ENCODE measurements at places on chromosomes 2 and 18. TPM values are rescaled to one million over a fixed set of nuclear protein-coding genes. Genes with fewer than 3 reads are reported as not detected.

GRCh38 chr2:177902395-177903163, 170.0 kb downstream of the PDE11A start:
- no peak for DNase-seq

- no peak for DNase-seq
Observed at GRCh38 chr2:70830366-70830765, 5.2 kb downstream of the CD207 start.

GRCh38 chr2:45506756-45507155, 104.3 kb downstream of the SRBD1 start:
- DNase-seq: peak; percentile 19

GRCh38 chr18:5527603-5528002, 16.2 kb downstream of the EPB41L3 start:
- no peak for DNase-seq

- no peak for DNase-seq
Observed at GRCh38 chr2:231394211-231395141, 1.0 kb upstream of the B3GNT7 start.

GRCh38 chr2:46308081-46308480, 10.9 kb downstream of the EPAS1 start:
- no peak for DNase-seq

DNA sequence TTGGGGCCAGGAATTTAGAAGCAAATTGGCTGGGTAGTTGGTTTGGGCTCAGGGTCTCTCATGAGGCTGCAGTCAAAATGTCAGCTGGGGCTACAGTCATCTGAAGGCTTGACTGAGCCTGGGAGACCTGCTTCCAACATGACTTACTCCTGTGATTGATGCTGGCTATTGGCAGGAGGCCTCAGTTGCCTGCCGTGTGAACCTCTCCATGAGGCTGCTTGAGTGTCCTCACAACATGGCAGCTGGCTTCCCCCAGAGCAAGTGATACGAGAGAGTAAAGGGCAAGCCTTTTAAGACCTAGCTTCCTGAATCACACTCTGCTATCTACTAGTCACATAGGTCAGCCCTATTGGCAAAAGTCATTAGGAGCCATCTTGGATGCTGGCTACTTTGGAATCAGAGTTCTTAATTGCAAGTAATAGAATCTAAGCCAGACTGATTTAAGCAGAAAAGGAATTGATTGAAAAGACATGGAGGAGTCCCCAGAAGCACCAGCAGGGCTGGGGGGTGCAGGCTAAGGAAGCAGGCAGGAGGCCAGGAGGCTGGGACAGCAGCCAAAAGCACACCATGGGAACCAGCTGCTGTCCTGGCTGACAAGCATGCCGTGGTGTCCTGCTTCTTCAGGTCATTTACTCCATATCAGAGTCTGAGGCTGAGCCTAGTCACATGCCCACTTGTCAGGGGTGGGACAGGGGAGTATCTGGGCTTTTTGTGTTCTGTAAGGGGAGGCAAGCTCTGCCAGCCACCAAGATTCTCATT, 7.8 kb upstream of the GIGYF2 start:
- DNase-seq: peak; percentile 48

DNA sequence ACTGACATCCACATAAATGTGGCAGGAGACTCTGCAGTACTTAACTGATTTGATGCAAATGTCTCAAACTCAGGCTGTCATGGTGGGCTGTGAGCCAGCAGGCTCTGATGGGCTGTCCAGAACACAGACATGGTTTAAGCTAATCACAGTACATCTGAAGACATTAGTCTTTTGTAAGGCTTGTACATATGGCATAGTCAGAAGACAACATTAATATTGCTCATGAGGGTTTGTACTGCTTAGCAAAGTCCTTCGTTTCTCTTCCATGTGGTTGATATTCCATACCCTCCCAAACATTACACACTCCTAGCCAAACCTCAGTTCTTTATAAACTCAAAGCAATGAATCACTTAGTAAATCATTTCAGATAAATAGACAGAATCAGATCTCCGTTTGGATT, 330.6 kb downstream of the RND3 start:
- DNase-seq: no peak

GRCh38 chr2:65386344-65386743, 46.1 kb downstream of the SPRED2 start:
- DNase-seq: no peak

- no peak for DNase-seq
Observed at GRCh38 chr2:59947917-59948541, 605.4 kb downstream of the BCL11A start.

- DNase-seq: no peak
Observed at GRCh38 chr2:39996653-39997080, 217.6 kb upstream of the THUMPD2 start.

DNA sequence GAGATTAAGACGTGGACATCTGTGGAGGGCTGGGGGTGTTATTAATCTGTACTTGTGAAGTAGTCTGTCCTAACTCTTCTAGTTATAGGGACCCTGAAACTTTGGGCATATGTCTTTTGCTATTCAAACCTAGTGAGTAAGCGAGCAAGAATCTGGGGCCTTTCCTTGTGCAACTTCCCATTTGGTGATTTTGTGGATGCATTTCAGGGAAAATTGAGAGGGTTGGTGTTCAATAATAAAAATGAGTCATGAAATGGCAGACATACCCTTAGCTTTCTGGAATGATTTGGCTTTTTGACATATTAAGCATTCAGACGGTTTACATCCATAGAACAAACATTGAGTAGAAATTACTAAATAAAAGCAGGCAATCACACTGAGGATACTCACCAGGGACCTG, 17.0 kb downstream of the COL4A4 start:
- DNase-seq: no peak

GRCh38 chr2:228367356-228367755, 185.9 kb upstream of the SPHKAP start:
- DNase-seq: no peak

Gene LYPD6
- 1.8 TPM for total RNA-seq

Gene OSBPL6
- total RNA-seq: 19.3 TPM

Gene LCT
- total RNA-seq: 0.37 TPM
